ENCODE measurements at places on chromosomes 2 and 18. TPM values are rescaled to one million over a fixed set of nuclear protein-coding genes. Genes with fewer than 3 reads are reported as not detected.

CHRNG gene
- not detected for total RNA-seq

ALK gene
- total RNA-seq, result 0.09 TPM

ACTG2 gene
- 0.52 TPM for total RNA-seq

FAM237A gene
- not detected for total RNA-seq

HOXD3 gene
- 3.3 TPM for total RNA-seq

DNA sequence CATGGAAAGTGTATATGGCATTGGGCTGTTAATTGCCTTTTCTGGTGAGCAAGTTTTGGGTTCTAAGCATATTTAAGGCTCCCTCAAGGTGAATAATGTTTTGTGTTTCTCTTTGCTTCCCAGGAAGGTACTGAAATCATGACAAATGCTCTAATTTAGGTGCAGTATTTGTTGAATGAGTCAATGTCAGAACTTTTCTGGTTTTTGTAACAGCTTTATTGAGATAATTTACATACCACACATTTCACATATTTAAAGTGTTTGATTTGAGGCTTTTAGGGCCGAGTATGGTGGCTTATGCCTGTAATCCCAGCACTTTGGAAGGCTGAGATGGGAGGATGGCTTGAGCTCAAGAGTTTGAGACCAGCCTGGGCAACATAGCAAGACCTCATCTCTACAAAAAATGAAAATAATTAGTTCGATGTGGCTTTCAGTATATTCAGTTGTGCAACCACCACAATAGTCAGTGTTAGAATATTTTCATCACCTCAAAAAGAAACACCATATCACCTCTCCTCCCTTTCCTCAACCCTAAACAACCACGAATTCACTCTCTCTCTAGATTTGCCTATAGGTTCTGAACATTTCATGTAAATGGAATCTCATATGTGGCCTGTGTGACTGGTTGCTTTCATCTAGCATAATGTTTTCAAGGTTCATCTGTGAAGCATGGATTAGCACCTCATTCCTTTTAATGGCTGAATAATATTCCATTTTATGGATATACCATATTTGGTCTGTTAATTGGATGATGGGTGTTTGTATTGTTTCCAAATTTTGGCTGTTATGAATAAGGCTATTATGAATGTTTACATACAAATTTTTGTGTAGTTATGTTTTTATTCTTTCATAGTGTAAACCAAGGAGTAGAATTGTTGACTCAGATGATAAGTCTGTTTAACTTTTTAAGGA, 54.9 kb downstream of the MGAT5 start:
- DNase-seq, result no peak

DNA sequence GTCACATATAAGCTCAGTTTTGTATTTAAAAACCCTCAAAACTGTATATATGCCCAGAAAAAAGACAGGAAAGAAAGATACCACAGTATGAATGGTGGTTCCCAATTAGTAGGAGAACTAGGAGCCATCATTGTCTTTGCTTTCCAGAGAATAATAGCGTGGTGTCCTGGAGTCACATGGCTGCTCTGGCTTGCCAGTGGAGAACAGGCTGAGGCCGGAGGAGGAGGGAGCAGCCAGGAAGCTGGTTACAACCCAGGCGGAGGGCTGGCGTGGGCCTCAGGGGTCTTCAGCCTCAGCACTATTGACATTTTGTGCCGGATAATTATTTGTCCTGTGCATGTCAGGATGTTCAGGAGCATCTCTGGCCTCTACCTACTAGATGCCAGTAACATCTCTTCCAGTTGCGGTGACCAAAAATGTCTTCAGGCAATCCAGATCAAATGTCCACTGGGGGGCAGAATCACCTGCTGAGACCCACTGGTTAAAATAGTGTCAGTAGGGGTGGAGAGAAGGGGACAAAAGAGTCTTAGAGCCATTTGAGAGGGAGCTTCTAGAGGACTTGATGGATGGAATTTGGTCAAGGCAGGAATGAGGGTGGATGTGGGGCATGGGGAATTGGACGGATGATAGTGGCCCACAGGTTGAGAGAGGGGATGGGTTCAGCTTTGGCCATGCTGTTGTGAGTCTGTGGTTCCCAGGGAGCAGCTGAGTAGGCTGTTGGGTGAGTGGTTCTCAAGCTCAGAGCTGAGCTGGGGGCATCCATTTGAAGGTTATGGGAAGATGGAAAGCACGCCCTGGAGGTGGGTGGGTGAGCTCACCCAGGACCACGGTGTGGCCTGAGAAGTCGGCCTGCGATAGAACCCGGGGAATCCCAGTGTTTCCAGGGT, 144.9 kb downstream of the AGAP1 start:
- DNase-seq, result no peak

DNA sequence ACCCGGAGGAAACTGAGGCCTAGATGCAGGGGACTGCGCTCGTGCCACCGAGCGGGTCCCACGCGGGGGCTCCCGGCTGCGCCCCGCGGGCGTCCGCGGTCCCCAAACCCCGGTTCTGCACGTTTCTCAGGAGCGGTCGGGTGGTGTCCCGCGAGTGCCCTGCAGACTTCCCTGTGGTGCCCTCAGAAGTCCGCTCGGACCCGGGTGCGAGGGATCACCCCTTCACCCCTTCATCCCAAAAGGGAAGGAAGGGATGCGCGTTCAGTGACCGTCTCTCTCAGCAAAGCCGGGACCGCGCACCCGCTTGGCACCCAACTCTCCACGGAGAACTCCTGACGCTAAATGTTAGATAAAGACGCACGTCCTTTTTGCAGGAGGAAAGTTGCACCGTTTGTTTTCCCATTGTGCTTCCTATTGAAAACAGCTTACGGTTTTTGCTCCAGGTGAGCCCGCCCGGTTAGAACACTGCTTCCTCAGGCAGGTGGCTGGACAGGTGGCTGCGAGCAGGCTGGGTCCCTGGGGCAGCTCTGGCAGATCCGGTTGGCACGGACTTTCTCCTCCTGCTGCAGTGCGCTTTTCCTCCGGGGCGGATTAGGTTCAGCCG, 779 bp downstream of the DGKD start:
- DNase-seq, result peak; percentile 25

SERPINB12 gene
- not detected for total RNA-seq

DNA sequence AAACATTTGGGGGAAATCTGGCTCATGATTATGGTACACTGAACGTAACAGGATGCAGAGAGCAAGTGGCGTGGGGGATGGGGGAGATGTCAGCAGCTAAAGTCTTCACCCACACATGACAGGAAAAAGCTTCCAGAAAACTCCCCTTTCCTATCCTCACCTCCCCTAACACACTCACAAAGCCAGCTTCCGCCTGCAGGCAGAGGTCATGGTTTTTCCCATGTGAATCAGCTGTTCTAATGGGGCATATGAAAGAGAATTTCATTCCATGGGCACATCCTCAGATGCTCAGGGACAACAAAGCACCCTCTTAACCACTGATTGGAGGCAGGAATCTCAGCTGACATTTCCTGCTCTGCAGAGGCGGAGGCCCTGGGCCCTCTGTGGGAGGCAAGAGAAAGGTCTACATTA, 129.1 kb downstream of the TSN start:
- no peak for DNase-seq

DNA sequence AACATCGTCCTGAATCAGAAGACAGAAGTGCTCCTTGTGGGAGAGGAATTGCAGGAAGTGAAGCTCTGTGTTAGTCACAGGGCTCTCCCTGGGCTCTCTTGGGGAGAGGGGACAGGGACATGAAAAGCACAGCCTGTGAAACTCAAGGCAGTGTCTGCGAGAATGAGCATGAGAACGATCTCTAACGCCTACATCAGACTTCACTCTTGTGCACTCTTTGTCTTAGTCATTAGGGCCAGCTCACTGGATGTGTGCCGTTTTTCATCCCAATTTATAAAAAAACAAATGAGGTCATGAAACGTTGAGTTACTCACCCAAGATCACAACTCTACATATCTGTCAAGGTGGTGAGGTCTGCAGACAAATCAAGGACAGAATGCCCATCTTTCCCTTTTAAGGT, 27.0 kb upstream of the TWIST2 start:
- DNase-seq, result no peak

DNA sequence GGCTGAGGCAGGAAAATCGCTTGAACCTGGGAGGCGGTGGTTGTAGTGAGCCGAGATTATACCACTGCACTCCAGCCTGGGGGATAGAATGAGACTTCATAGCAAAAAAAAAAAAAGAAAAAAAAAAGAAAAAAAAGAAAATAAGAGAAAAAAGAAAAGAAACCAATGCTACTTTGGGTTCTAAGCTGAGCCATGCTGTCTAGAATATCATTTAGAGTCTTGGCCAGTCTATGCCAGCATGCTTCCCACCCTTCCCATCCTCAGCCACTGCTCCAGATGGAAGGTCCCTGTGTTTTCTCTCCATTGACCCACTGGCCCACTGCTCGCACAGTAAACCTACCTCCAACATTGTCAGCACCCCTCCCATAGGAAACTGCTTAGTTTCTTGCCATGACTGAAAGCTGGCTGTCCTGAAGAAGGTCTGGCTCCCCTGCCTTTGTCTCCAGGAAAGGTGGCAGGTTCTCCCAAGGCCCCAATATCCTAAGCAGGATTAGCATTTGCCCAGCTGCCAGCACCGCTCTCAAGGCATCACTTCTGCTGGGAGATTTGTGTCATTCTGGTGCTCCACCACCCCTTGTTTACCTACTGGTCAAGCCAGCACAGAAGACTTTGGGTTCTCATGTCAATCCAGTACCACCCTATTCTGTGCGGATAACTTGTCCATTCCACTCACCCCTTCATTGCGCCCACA, 47.3 kb upstream of the PAPOLG start:
- DNase-seq, result no peak

DNA sequence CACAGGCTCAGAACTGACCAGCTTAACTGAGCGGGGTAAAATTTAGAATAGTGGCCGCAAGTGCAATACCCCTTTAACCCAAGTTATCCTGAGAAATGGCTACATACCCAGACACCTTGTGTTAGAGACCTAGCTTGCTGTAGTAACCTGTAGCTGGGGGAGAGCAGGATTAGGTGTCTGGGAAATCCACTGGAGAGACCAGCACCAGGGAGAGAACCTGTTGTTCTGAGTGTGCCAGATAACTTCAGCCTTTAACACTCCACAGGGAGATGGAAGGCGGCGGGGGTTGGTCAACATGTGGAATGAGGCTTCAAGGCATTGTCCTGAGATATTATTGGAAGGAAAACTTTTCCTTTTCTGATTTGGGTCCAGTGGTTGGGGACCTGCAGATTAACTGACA, 356.0 kb downstream of the PTPRM start:
- DNase-seq, result no peak

LYG2 gene
- total RNA-seq, result not detected

DNA sequence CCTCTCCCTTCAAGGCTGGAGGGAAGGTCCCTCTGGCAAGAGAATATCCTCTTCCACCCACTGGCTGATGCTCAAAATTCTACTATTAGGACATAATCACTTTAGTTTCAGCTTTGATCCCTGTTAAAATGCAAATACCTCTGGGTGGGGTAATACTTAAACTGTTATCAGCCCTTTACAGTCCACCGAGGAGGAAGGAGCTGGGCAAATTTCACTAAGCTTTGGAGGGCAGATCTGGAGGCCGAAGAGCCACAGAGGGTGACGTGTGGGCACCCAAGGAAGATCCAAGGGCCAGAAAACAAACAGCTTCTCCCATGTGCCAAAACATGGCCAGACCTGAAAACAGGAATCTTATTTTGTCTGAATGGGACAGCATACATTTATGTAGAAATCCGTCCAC, 74.6 kb upstream of the BCL11A start:
- no peak for DNase-seq

DNA sequence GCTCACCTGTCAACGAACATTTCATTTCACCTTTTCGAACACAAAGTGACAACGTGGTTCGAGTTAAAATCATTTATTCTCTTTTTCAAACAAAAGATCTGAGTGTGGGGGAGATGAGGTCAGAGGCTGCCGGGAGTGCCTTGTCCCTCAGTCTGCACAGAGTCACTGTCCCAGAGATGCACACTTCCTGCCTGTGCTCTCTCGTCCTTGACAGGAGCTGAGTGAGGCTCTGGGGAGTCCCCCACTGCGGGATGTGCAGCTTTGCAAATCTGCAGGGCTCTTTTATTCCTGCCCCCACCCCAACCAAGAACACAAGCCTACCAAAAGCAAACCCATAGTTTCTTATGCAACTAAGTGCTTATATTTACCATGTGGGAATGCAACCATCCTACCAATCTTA, 497.8 kb downstream of the EIPR1 start:
- no peak for DNase-seq

DNA sequence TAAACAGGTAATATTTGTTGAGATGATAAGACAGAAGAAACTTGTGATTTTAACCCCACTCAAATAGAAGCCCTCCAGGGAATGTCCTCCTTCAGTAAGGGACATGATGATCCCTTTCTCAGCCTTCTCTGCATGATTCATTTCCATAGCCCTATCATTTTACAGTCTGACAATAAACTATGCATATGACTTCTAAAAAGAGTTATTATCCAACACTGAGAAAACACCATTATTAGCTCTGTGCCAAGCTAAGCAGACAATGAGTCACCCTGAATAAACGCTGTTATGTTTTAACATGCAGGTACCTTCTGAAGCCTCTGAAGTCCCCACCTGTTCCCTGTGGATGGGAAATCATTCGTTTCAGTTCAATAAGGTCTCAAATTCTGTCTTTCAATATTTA, 54.7 kb downstream of the DTNB start:
- no peak for DNase-seq

DNA sequence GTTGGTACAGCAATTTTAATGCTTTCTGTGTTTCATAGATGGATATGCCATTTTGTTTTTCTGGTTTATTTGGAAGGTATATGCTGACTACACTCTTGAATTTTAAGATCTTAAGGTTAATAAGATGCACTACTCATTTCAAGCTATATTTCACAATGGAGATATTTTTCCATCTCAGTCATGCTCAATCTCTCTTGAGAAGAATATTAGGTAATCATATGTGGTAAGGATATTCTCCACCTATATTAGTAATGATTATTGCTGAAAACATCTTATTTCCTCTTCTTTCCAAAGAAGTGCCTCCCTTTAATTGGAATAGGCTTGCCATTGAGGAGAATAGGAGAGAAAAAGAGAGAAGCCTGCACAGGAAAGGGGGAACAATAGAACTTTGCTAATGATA, 40.1 kb downstream of the EPB41L3 start:
- no peak for DNase-seq

DNA sequence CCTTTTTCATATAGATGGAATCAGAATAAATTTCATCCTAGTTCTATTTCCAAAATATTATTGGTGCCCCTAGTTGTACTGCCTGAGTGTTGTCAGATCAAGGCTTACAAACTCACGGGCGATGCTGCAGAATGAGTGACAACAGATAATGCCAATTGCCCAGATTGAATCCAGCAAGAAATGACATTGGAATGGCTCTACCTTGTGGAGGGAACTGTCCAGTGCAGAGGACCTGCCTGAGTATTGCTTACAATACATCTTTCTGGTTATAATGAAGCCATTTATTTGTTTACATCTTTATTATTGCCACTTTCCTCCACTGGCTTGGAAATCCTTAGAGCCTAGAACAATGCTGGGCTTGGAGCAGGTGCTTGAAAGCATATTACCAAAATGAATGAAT, 7.8 kb upstream of the IL1R2 start:
- DNase-seq, result no peak

FEV gene
- 2.6 TPM for total RNA-seq

TXNDC2 gene
- total RNA-seq, result 0.21 TPM

M1AP gene
- 0.81 TPM for total RNA-seq

- DNase-seq, result no peak
These were observed 211.2 kb upstream of the CTAGE1 start for GRCh38 chr18:22628795-22629510.

- no peak for DNase-seq
These were observed 21.7 kb downstream of the LCT start for GRCh38 chr2:135815269-135815668.

- DNase-seq, result no peak
These were observed 31.9 kb downstream of the PTPN18 start for GRCh38 chr2:130387804-130388203.

TANK gene
- 60.3 TPM for total RNA-seq

ROCK1 gene
- 34.6 TPM for total RNA-seq

Data from adrenal gland (tissue), 19 donors.